ENCODE measurements at places on chromosomes 2 and 18.

DNA sequence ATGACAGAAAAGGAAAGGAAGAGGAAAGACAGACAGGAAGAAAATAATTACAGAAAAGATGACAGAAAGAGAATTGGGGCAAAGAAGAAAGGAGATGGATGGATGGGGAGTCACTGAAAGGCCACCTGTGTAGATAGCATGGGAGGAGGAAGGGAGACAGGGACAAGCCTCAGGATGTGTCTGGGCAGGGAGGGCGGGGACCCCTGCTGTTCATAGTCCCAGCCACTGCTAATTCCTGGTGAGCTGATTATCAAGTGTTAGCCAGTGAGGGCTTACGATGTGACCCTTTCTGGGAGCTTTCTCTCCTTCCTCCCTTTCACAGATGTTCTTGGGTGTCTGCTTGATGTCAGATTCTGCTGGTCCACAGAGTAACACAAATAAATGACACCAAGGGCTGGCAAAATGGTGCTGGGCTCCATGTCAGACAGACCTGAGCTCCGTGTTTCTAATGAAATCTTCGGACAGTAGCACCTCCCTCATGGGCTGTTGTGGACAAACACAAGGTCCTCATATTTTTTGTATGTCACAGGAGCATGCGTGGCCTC lies 13.6 kb downstream of the FHOD3 start:
- DNase-seq, result peak; percentile 21

GRCh38 chr2:3326871-3327270 lies 50.7 kb downstream of the EIPR1 start:
- DNase-seq, result no peak

DNA sequence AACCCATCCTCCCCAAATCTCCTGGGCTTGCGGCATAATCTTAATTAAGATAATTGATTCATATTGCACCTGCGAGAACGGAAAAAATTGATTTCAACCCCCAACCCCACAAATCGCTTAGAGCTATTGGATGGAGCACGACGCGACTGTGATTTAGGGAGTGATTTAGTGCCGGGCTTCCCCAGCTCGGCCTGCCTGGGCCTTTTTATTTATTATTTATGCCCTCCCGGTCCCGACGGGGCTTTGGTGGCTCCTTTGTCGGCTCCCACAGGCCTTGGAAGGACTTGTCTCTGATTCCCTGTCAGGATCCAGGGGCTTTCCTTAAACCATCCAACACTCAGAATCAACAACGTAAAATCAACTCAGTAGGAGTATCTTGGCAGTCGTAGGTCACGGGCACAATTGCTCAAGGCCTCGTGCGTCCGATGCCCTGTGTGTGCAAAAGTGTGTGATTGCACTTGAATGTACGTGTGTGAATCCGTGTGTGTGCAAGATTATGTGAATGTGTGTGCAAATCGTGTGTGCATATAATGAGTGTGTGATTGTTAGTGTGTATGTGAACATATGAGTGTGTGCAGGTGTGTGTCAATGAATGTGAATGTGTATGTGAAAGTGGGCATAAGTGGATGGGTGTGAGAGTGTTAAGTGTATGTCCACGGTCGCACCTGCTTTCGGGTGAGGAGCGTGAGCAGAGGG lies 4.3 kb upstream of the NEUROD1 start:
- DNase-seq, result no peak

DNA sequence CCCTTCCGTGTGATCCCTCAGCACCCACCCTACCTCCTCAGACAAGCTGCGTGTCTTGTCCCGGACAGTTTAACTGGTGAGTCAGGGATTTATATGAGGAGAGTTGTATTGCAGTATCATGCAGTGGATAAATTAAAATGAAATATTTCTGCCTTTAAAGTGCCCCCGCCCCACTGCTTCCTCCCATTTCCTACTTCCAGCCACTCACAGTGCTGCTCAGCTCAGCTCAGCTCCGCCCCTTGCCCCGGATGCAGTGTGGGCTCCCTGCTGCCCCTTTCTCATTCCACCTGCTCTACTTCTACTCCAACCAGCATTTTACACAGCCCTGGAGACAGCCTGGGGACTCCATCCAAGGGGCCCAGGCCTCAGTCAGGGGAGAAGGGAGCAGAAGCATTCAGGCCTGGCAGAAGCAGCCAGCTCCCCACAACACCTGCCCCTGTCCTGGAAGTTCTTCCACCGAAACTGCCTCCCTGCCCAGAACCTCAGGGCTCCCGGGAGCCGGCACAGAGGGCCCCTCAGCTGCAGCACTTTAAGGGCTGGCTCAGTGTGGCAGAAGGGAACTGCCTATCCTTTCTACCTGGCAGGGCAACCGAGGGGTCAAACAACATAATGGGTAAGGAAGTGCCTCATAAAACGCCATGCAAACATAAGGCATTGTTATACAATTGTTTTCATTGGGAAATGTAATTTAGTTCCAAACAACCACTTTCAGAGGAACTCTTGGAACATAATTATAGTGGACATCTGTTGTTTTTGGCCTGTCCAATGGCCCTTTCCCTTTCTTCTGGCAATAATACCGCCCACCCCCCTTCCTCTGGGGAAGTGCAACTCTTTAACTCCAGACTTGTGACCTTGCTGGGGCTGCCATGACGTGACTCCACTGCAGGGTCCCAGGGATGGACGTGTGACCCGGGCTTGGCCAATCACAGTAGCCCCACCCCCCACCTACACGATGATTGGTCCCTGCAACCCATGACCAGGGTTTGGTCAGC lies 102.3 kb downstream of the LIPG start:
- DNase-seq, result no peak

DNA sequence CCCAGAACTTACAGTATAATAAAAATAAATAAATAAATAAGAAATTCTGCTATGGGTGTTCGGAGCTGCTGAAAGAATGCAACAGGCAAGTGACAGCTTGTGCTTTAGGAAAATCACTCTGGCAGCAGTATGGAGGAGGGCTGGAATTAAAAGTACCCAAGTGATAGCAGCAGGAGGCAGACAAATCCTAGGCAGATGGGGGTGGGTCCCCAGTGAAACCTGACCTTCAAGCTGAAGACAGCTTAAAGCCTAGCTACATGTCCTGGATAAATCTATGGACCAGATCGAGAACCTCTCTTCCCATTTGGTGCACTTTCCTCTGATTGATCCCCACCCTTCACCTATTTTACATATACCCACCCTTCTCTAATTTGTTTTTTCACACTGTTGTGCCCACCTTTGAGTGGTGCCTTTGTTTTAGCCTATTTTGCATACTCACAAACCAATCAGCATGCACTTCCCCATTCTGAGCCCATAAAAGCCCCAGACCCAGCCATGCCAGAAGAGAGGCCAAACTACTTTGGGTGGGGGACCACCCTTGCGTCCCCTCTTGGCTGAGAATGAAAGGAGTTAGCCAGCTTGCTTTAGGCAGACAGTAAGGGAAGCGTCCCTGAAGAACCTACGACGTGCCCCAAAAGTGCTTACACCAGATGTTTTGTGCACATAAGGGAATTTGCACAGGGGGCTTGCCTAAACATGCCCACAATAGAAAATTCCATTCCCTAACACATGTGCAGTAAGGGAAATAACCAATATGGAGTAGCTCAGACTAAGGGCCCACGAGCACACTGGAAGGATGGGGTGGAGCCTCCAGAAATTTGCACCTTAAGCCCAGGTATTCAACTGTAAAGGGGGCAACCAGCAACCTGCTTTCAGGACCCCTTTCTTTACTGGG lies 3.0 kb downstream of the METTL8 start:
- no peak for DNase-seq

- DNase-seq, result no peak
Observed at GRCh38 chr18:28725876-28726275, 548.9 kb upstream of the CDH2 start.

DNA sequence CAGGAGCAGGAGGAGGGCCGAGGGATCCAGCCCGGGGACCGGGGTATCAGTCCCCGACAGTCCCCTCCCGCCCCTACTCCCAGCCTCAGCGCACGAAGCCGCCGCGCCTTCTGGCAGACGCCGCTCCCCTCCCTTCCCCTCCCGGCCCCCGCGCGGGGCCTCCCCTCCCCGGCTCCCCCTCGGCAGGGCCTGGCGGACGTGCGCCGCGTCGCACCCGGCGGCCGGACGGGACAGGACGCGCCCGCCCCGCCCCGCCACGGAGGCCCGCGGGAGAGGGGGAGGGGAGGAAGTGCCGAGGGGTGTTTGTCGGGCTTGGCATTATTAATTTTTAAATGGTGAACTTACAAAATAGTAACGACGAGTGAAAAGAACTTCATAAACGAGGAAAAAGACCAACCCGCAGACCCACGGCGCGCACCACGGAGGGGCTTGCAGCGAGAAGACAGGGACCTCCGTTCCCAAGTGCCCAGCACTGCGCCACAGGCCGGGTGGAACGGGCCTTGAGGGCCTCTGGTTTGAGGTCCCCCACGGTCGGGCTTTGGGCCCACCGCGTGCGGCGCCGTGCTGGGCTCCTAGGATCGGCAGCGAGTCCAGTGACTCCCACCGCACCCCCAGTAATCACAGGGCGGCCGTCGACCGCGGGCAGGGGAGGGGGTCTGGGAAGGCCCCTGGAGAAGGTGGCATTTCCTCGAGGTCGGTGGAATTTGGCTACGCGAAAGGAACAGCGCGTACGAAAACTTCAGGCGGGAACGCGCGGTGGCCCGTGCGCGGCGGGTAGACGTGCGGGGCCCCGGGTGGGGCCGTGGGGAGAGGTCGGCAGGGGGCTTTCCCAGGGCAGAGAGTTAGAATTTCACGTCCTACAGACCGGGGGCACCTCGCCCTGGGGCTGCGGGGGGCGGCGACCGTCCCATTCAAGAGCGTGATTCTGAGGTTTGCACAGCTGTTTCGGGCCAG lies 954 bp upstream of the CTDSP1 start:
- peak; percentile 87 for DNase-seq

DNA sequence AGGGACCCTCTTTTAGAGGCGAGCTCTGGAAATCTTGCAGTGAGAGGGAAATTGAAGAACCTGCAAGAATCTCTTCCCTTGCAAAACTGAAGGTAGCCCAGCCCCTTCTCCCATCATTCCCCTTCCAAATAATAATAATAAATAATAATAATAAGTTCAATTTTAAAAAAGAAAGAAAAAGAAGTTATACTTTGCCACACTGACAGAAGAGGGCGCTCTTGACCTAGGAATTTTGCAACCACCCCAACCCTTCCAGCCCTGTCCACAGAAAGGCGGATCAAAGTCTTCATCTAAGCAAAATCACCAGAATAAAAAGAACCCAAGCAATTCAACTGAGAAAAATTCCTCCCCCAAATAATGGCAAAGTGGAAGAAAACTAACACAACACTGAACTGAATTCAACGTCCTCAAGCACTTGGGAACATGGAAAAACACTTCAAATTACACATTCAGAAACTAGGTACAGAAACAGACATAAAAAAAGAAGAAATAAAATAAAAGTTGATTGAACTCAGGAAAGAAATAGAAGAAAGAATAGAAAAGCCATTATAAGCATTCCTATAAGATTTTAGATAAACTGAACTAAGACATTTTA lies 98.9 kb upstream of the GLS start:
- peak; percentile 63 for DNase-seq

GRCh38 chr2:72008608-72009007 lies 139.1 kb downstream of the CYP26B1 start:
- no peak for DNase-seq

DNA sequence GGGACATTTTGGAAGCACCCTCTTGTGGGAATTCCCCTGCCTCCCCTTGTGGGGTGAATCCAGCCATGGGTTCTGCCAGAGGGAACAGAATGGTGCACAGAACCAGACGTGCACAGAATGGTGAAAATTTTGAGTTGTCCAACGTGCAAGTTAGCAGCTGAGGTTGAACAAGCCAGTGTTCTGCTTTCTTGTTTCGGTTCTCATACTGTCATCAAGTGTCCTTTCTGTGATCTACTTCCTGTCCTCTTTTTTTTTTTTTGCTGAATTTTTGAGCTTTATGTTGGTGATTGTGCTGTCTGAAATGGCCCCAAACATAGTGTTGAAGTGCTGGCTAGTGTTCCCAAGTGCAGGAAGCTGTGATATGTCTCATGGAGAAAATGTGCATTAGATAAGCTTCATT lies 21.5 kb upstream of the REEP1 start:
- DNase-seq, result no peak

GRCh38 chr2:156541706-156542105 lies 105.5 kb downstream of the GPD2 start:
- no peak for DNase-seq

DNA sequence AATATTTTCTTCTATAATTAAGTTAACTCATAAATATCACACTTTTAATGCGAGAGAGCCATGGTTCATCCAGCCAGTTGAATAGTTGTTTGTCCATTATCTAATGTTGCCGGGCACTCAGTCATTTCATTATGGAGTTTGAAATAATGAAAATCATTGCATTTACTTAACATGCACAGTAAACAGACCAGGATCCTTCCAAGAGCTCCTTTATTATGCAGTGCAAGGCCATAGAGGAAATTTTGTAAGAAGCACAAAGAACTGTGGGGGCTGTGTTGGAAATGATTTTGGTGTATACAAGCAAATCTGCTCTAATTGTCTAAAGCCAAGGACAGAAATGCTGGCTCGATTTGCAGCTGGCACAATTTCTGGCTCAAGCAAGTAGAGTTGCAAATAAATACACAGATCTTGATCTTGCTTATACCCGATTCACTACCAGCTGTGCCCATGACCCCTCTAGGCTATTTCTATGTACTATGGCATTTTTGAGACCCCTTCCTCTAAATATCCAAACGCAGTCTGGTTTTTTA lies 400.3 kb upstream of the HNRNPA3 start:
- no peak for DNase-seq

- no peak for DNase-seq
Observed at GRCh38 chr18:31828613-31829012, 67.9 kb upstream of the SLC25A52 start.

- DNase-seq, result no peak
Observed at GRCh38 chr2:88450186-88450585, 2.3 kb downstream of the FOXI3 start.

- DNase-seq, result peak; percentile 92
Observed at GRCh38 chr2:111883661-111884591, at the start of gene ANAPC1. ANAPC1 (minus strand) TSS chr2:111884193; CDS start chr2:111880825, 3,368 bp downstream.

GRCh38 chr2:168373468-168373867 lies 82.6 kb upstream of the CERS6 start:
- no peak for DNase-seq

DNA sequence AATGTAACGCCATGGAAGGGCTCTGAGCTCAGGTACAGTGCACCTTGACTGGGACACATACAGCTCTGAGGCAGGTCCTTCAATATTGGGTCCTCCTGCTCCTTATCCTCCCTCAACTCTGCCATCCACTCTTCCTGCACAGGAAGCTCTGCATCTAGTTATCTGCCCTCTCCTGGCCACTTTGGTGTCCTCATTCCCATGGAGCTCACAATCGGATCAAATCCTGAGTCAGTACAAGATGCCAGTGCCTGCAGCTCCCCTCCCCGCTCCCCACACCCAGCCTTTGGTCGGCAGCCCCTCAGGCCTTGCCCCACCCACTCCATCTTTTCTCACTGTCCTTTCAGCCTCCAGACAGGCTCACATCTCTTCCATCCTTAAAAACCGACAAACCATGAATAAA lies 58.0 kb downstream of the LRRFIP1 start:
- no peak for DNase-seq

DNA sequence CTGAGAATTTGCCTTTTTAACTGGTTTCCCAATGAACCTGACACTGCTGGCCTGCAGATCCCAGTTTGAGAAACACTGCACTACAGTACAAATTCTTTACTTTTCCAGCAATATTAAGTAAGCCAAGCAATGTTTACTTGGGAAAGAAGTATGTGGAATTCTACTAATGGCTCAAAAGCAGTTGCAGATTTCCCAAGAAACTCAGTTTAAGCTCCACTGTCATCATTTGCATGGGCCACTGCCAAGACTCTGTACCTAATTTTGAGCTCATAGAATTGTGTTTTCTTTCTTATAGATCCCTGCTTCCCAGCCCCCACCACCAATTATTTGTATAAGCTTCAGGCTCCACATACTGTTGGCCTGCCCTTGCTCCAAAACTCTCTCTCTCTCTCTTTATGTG lies 676.1 kb downstream of the RNF144A start:
- no peak for DNase-seq

Measured in activated CD8-positive, alpha-beta memory T cell treated with anti-CD3 and anti-CD28 coated beads, Interleukin-2, amount 10 ng/mL, durations not matched to agents 7 days and 5 days (primary cell).